ENCODE measurements at places on chromosomes 4 and X.
A peak's percentile ranks its signal among the peaks of the same experiment; 100 is the strongest.

- no peak for DNase-seq
These were observed 6.8 kb downstream of the CLDN2 start for GRCh38 chrX:106927023-106927422.

DNA sequence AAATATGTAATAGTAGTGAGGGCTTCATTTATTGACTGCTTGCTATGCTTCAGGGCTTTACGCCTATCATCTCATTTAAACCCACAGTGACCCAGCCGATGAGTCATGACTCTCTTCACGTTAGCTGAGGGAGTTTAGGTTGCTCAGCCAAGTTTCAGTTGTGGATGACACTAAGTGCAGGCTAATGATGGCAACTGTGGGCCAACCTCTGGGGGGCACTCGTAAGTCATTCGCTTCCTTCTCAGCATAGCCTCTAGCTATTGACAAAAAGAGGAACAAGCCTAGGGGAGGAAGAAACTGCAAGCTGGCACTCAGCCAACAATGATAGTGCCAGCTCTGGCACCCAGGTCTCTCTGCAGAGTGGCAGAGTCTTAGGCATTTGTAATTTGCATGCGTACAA, 325.0 kb downstream of the ARHGAP10 start:
- DNase-seq, result peak; percentile 62

DNA sequence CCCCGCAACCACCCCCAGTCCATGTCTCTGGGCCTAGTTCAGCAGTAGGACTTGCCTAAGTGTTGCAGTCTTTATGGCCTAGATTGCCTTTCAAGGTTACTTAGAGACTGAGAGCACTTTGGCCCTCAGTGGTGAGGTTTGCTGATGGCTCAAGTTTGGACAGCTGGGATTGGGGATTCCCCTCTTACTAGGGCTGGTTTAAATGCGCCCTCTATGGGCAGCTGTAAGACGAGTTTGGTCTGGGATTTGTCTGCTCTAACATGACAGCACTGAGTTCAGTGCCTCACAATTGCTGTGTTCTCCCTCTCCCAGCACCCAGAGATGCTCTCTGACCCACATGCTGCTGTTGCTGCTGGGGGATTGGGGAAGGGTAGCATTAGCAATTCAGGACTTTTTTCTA, 23.1 kb downstream of the DACH2 start:
- no peak for DNase-seq

DNA sequence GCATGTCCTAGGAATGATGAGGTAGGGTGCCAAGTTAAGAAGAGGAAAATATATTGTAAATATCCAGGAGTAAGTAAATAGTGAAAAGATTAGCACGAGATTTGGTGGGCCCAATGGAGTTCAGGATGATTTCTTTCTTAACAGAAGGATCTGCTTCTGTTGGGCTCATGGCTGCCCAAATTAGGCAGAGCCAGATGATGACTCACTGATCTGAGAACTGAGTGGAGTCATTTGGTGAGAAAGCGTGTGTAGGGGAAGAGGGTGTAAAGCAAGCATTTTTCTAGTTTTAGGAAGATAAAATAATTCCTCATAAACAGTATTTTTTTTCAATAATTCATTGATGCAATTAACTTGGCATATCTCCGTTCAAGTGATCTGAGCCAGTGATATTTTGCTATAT, 1.6 kb downstream of the TBX22 start:
- no peak for DNase-seq

DNA sequence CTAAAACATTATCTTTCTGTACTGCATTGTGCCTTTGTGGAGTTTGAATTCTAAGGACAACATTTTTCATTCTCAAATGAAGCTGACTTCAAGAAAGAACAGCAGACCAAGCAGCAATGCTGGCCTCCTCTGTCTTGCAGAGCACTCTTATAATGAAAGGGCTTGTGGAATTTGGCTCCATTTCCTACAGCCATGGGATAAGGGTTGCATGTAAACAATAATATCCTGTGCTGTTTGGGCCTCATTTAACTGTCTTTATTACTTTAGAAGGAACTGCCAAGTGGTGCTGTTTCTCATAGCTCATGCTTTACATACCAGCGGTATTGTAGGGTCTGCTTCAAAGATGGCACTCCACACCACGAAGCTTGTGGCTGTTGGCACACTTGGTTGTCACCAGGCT, 111.4 kb upstream of the EOLA2 start:
- no peak for DNase-seq

DNA sequence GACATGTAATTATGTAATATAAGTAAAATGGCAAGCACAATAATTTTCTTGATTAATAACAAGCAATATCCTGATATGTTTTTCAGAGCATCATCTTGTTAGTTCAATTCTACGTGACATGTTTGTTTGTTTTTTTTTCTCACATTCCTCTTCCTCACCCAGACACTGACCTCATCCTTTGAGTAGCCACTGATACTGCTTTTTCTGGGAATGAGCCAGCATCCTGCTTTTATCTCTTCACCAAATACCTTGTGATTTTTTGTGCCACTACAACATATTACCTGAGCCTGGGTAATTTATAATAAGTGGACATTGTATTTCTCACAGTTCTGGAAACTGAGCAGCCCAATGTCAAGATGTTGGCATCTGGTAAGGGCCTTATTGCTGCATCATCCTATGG, 484.0 kb downstream of the NAF1 start:
- DNase-seq, result peak; percentile 5

GRCh38 chr4:73508651-73509050, 27.1 kb downstream of the AFM start:
- no peak for DNase-seq

- DNase-seq, result peak; percentile 4
These were observed 4.3 kb downstream of the PGRMC1 start for GRCh38 chrX:119240356-119240755.

- DNase-seq, result no peak
These were observed 461.2 kb downstream of the KCTD8 start for GRCh38 chr4:43987331-43987944.

- no peak for DNase-seq
These were observed at the start of gene CDX4 for GRCh38 chrX:73446831-73447230. CDX4 (plus strand) TSS chrX:73447053; CDS start chrX:73447254, 201 bp downstream.

DNA sequence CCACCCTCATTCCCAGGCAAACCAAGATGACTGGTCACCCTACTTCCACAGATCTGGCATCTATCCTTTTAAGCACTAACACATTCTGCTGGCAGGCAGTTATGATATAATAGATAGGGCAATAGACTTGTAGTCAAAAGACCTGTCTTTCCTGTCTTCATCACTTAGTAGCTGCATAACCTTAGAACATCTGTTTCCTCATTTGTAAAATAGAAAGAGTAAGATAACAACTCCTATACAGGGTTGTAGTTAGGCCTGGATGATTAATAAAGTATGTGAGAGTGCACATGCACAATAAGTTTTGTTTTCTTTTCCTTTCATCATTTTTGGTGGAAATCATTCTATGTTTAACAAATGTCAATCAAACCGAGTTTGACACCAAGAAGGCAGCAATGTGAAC, 72.1 kb downstream of the GPR82 start:
- DNase-seq, result no peak

DNA sequence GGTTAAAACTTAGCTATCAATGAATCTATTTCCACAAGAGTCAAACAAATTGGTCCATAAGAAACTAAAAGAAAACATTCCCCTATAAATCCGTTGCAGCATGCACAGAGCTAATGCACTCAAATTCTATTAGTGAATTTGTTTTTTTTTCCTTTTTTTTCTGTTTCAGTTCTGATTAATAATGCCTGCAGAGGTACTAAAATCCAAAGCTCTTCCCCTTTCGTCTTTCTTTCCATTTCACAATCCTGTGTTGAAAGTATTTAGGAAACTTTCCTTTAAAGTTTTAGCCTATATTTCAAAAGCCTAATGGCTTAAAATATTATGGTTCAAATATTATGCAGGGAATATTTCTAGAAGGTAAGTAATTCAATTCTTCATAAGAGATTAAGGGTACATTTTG, 45.9 kb upstream of the VEGFD start:
- no peak for DNase-seq

DNA sequence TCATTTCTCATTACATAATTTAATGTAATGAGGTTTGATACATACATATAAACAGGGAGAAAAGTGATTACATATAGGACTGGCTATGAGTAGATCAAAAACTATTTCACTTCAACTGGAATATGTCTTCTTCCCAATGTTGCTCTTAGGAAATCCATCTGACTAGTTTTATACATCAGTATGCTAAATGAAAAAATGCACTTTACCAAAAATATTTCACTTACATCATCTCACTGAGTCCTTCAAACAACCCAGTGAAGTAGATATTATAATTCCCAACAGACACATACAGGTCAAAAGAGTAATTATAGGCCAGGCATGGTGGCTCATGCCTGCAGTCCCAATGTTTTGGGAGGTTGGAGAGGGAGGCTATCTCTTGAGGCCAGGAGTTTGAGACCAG, 215.9 kb downstream of the MID1 start:
- no peak for DNase-seq

- no peak for DNase-seq
These were observed 967.9 kb upstream of the INTU start for GRCh38 chr4:126664839-126665238.

GRCh38 chr4:155428128-155428527, 51.4 kb upstream of the MAP9 start:
- DNase-seq, result no peak
